Posterior vena cava (tissue), 2 donors: ENCODE measurements at places on chromosomes 5 and 9. TPM values are rescaled to one million over a fixed set of nuclear protein-coding genes. Genes with fewer than 3 reads are reported as not detected.

GRCh38 chr9:125133403-125134329 lies 9.7 kb downstream of the SCAI start:
- DNase-seq: no peak

DNA sequence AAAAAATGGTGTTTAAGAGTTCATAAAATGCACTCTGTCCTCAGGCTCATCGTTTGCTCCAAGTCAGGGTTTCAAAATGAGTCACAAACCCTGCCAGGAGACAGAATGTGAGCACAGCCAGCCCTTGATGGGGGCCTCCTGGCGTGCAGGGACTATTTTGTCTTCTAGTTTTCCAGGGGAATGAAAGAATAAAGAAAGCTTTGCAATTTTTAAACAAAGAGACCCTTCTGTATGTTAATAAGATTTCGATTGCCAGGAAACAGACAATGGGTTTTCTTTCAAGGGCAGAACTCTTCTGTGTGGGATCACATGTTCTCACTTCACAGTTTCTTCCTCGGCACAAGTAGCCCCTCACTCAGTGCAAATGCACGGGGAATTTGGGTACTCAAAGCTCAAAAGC lies 121.4 kb upstream of the C6 start:
- no peak for DNase-seq

- no peak for DNase-seq
These were observed 24.5 kb downstream of the TICAM2 start for GRCh38 chr5:115577741-115578140.

- DNase-seq: no peak
These were observed 18.9 kb upstream of the IGFBPL1 start for GRCh38 chr9:38443181-38443580.

GRCh38 chr9:122807271-122807900 lies 7.5 kb downstream of the OR1K1 start:
- DNase-seq: no peak

DNA sequence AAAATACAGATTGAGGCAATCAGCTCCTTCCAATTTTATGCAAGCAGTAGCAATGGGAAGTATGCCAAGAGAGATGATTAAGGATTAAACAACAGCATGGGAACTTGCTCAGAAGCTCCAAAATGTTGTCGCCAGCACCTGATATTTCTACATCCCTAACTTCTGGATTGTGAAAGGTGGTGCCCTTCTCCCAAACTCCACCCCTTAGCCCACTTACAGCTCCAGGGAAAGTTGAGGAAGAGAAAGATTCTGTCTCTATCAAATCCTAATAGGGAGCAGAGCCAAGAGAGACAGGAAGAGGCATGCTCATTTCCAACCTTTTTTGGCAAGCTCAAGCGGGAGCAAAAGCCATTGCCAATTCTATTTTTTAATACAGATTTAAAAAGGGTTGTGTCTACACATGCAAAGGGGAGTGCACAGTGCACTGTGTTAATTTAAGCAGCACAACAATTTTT lies 92.4 kb upstream of the NR3C1 start:
- DNase-seq: no peak

DNA sequence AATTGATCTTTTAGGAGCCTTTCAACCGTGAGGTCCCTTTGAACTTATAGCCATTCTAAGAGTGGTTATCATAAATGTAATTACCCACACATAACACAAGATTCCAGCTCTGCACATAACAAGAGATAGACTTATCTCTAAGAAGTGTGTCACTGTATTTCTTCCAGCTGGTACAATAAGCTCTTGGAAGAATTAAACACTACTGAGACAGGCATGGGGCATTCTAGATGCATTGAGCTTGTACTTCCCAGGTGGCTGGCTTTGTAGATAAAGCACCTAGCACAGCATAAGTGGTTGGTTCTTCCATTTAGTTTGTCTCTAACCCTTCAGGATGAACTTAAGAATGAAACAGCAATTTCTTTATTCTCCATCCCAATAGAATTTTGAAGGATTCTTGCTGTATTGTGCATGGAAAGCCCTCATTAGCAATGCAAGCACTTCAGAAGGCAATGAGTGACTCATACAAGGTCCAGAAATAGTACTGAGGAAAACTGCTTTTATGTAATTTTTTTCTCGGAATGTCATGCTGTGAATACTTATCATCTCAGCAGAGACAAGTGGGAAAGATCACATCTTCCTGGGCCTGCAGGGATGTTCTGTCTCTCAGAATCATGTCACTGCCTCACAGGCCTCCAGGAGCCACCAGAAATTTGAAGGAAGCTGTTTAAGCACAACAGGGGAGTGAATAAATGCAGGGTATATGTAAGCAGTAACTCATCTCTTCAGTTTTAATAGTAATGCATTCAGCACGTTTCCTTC lies 91.1 kb upstream of the CD180 start:
- no peak for DNase-seq

DNA sequence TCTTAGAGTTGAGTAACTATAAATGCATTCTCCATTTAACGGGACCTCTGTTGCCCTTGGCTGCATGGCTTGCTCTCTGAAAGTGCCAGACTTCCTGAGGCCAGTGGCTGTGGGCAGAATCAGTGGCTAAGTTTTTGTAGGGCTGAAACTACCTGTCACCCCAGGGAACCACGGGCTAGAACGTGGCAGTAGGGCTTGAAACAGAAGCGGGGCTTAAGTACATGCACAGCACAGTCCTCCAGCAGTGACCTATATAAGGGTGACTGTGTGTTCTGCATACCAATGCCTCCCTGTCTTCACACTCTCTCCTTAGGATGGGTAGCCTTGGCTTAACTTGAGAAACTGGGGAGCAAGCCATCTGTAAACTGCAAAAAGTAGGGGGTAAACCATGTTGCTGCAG lies 43.6 kb upstream of the LRRTM2 start:
- no peak for DNase-seq

- DNase-seq: no peak
These were observed 146.6 kb downstream of the CTNND2 start for GRCh38 chr5:11757661-11758060.

Gene BARHL1
- not detected for total RNA-seq

Gene ROPN1L
- total RNA-seq: 0.67 TPM

Gene ARL14EPL
- not detected for total RNA-seq

Gene PTGER4
- total RNA-seq: 12.1 TPM

Gene HTR1A
- not detected for total RNA-seq

Gene CCDC152
- total RNA-seq: 0.90 TPM

Gene PIP5K1B
- 2.6 TPM for total RNA-seq
